ENCODE measurements at places on chromosomes 2 and 18.

GRCh38 chr2:112153179-112153490 lies 14.9 kb downstream of the FBLN7 start:
- H3K4me1 ChIP-seq = peaks cover 25% of the 10 kb centered on the region
- H3K27me3 ChIP-seq = no peaks in the 10 kb centered on the region
- H3K36me3 ChIP-seq = no peaks in the 10 kb centered on the region

- no peaks in the 10 kb centered on the region for H3K27me3 ChIP-seq
- DNase-seq = no peak
- no peak overlapping the region for H3K27ac ChIP-seq
- no peaks in the 10 kb centered on the region for H3K4me1 ChIP-seq
- no peaks in the 10 kb centered on the region for H3K36me3 ChIP-seq
Observed at GRCh38 chr2:26144031-26144430, 28.9 kb upstream of the GAREM2 start.

DNA sequence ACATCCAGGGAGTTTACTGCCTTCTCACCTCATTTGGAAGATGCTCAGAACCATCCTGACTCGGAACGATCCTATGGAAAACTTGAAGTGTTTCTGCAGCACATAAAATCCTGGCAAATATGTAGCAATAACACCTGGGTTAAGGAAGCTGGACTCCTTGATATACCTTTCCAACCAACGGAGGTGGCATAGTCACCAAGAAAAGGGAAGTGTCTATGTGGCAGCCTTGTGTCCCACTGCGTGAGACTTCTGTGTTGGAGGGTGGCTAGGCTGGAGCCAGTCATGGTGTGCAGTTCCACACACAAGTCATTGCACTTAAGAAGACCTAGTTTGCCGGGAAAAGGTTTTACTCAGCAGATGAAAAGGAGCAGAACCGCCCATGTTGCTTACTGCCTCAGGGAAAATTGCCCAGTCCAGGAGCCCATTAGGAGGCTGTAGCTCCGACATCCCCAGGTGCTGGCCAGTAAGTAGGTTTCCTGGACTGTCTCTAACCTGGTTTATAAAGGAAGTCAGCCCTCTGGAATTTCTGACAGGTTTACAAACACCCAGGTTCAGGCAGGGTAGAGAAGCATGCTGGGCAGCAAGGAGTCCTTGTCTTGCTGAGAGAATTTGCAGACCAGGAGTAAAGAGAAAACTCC lies 46.2 kb upstream of the SPRED2 start:
- no peaks in the 10 kb centered on the region for H3K36me3 ChIP-seq
- no peaks in the 10 kb centered on the region for H3K27me3 ChIP-seq
- H3K4me3 ChIP-seq = no peak overlapping the region

DNA sequence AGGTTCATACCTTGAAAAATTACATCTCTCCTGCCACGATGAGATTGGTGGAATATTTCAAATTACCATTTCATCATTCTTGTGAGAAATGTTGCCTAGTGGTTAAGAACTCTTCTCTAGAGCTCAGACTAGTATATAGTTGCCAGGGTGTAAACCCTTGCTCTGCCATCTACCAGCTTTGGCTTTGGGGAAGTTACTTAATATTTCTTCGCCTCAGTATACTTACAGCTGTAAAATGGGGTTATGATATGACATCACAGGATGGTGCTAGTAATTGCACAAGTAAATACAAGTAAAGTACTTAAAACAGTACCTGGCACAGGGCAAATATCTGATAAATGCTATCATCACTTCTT lies 1.5 kb downstream of the SPOPL start:
- DNase-seq = no peak
- H3K4me1 ChIP-seq = peaks cover 11% of the 10 kb centered on the region
- H3K27me3 ChIP-seq = no peaks in the 10 kb centered on the region

GRCh38 chr2:163649080-163649479 lies 86.7 kb downstream of the FIGN start:
- H3K36me3 ChIP-seq = no peaks in the 10 kb centered on the region
- H3K4me1 ChIP-seq = no peaks in the 10 kb centered on the region
- H3K4me3 ChIP-seq = no peak overlapping the region
- H3K27me3 ChIP-seq = no peaks in the 10 kb centered on the region

- no peaks in the 10 kb centered on the region for H3K36me3 ChIP-seq
- DNase-seq = no peak
- H3K27me3 ChIP-seq = no peaks in the 10 kb centered on the region
- H3K27ac ChIP-seq = no peak overlapping the region
- no peak overlapping the region for H3K4me3 ChIP-seq
Observed at GRCh38 chr2:109726379-109727270, 67.5 kb upstream of the RGPD5 start.

DNA sequence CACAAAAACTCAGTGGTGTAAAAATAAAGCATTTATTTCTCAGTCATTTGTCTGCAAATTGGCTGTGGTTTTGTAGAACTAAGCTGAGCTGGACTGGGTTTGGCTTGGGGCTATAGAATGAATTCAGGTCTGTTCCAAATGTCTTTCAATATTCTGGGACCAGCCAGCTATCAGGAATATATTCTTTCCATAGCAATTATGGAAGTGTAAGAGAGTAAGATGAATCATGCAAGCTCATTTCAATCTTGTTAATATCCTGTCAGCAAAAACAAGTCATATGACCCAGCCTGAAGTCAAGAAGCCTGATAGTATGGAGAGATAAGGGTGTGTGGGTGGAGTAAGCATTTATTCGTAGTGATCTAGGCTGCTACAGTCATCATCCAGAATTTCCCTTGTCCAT lies 481.0 kb upstream of the CDH2 start:
- H3K4me1 ChIP-seq = no peaks in the 10 kb centered on the region
- no peaks in the 10 kb centered on the region for H3K36me3 ChIP-seq

DNA sequence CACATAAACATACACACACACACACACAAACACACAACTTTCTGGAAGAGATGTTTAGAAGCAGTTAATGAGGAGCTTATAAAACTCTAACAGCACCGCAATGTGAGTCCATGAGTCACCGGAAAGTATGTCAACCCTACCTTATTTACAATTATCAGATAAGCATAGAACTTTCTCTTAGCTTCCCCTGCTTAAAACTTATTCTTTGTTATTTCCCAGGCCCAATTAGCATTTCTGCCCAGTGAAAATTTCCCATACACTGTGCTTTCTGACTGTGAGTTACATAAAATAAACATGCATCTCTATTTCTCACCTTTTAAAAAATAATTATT lies 737.6 kb downstream of the LRP1B start:
- H3K27ac ChIP-seq = no peak overlapping the region
- H3K36me3 ChIP-seq = no peaks in the 10 kb centered on the region
- H3K27me3 ChIP-seq = no peaks in the 10 kb centered on the region
- H3K4me1 ChIP-seq = no peaks in the 10 kb centered on the region
- H3K4me3 ChIP-seq = no peak overlapping the region

- DNase-seq = no peak
- H3K36me3 ChIP-seq = no peaks in the 10 kb centered on the region
- H3K27ac ChIP-seq = no peak overlapping the region
- H3K4me3 ChIP-seq = no peak overlapping the region
Observed at GRCh38 chr2:108396845-108397244, 19.1 kb downstream of the SULT1C4 start.

GRCh38 chr2:208024091-208024490 lies 1.2 kb downstream of the PLEKHM3 start:
- H3K36me3 ChIP-seq = no peaks in the 10 kb centered on the region
- H3K27me3 ChIP-seq = no peaks in the 10 kb centered on the region

DNA sequence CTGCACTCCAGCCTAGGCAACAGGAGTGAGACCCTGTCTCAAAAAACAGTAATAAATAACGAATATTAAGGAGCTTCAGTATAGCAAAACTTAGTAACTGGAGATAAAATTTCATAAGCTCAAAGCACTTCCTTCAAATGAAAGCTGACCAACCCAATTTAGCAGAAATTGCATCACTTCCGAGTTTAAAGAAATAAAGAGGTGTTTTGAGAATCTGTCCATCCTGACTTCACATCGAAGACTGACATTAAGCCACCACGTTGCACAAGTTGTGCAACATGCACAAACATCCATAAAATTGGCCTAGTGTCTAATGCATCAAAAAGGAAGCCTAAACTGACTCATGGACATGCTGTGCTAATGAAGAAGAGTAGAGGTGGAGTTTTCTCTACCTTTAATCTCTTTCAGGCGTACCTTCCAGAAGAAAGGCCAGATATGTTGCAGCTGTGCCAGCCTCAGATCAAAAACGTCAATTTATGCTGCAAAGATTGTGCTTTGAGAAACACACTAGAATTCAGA lies 7.7 kb upstream of the DSG3 start:
- no peaks in the 10 kb centered on the region for H3K27me3 ChIP-seq
- DNase-seq = no peak
- no peak overlapping the region for H3K27ac ChIP-seq
